ENCODE measurements at places on chromosomes 4 and X.

DNA sequence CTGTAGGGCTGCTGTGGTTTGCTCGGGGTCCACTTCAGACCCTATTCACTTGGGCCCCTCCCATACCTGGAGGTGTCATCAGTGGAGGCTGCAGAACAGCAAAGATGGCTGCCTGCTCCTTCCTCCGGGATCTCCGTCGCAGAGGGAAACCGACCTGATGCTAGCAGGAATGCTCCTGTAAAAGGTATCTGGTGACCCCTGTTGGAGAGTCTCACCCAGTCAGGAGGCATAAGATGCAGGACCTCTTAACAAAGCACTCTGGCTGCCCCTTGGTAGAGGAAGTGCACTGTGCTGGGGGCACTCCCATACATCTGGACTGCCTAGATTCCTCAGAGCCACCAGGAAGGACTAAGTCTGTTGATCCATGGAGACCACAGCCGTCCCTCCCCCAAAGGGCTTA lies 296.9 kb downstream of the GRID2 start:
- no peak for DNase-seq

- DNase-seq: no peak
These were observed 30.2 kb upstream of the ELF2 start for GRCh38 chr4:139207247-139207646.

GRCh38 chr4:40838742-40839141 lies 89.0 kb downstream of the NSUN7 start:
- no peak for DNase-seq

GRCh38 chr4:84366161-84366560 lies 132.9 kb downstream of the NKX6-1 start:
- DNase-seq: no peak

DNA sequence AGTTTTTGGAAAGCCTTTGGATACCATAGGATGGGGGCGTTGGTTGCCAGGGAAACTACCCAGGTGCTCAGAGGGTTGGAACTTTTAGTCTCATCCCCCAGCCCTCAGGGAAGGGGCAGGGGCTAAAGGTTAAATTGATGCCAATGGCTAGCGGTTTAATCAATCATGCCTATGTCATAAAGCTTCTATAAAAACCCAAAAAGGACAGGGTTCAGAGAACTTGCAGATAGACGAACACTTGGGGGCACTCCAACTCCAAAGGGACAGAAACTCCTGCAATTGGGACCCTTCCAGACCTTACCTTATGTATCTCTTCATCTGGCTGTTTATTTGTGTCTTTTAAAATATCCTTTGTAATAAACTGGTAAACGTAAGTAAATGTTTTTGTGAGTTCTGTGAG lies 30.0 kb upstream of the GPR173 start:
- no peak for DNase-seq

DNA sequence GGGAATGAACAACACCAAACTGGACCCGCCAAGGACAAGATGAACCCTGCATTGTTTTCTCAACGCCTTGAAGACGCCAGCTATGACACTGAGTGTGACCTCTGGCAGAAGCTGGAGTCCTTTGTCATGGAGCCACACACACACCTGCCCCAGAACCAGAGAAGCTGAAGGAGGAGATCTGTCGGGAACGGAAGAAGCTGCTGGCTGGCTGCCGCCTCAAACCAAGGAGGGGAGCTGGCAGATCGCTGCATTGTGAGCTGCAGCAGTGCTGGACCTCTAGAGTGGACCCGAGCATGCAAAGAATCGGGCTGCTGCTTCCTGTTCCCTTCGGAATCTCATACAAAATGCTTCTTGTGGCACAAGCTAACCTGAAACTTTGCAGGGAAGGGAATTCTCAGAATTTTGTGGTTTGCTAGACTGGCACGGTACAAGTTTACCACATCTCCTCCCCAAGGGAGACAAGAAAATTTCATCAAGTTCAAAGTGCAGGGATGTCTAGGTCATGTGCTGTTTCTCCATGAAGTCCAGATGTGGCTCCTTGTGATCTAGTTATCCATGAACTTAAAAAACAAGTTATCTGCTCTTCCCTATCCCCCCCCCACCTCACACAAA lies 23.4 kb upstream of the GLRB start:
- DNase-seq: no peak

- DNase-seq: no peak
These were observed 15.4 kb downstream of the STOX2 start for GRCh38 chr4:183920512-183920911.

DNA sequence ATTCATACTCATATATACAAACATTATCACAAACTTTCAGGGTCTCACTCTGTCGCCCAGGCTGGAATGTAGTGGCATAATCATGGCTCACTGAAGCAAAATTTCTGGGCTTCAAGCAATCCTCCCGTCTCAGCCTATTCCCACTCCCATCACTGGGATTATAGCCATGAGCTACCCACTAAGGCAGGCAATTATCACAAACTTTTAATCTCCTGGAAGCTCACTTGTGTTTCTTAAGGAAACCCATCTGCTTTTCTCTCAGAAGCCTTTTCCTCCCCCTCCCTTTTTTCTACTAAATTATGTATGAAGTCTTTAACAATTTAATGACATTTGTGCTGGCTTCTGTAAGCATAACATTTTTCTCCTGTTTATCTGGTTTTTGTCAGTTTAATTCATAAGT lies 170.5 kb downstream of the AREG start:
- no peak for DNase-seq

- DNase-seq: no peak
These were observed 154.5 kb downstream of the GRXCR1 start for GRCh38 chr4:43047058-43047457.

- no peak for DNase-seq
These were observed 34.5 kb upstream of the CDKN2AIP start for GRCh38 chr4:183409934-183410333.

- DNase-seq: no peak
These were observed 334.7 kb downstream of the PPP1R2C start for GRCh38 chrX:42443267-42443666.

GRCh38 chrX:45505214-45505613 lies 304.5 kb upstream of the DIPK2B start:
- DNase-seq: no peak

DNA sequence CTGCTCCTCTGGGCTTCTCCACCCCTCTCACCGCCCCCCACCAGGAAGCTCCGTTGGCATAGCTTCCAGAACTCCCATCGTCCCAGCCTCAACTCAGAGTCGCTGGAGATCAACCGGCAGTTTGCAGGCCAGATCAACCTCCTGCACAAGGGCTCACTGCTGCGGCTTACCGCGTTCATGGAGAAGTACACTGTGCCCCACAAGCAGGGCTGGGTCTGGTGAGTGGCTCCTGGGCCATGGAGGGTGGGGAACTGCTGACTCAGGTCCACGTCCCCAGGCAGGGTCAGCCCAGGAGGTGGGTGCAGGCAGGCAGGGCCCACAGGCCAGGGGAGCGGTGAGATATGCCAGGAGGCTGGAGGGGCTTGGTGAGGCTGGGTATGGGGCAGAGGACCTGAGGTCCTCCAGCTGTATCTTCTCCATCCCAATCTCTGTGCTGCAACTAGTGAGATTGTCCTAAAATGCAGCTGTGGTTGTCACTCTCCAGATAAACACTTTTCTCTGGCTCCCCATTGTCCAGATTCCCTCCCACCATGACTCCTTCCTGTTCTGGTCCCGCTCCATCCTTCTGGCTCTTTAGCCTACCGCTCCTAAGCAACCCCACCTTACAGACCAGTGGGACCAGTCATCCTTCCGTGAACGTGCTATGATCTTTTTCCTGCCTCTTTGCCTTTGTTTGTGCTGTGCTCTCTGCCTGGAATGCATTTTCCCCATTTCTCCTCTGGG lies 71.9 kb downstream of the STARD8 start:
- DNase-seq: no peak

- DNase-seq: no peak
These were observed 53.0 kb downstream of the HAND2 start for GRCh38 chr4:173477016-173477415.

DNA sequence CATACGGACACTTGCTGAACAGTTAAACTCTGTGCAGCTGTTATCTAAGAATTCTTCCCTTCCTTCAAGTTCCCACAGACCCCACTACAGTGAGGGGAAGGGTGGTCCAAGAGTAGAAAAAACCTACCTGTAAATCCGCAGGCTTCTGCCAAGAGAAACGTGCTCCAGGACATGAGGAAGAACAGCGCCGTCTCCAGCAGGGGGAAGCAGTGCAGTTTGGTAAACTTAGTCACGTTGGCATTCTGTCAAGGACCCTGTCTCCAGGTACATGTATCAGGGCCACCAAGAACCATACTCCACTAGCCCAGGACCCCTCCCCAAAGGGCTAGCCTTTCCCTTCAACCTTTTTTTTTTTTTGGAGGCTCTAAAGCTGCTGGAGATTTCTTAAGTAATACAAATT lies 79.9 kb downstream of the CHST7 start:
- no peak for DNase-seq

GRCh38 chr4:140220058-140220457 lies 66.1 kb upstream of the MAML3 start:
- no peak for DNase-seq

DNA sequence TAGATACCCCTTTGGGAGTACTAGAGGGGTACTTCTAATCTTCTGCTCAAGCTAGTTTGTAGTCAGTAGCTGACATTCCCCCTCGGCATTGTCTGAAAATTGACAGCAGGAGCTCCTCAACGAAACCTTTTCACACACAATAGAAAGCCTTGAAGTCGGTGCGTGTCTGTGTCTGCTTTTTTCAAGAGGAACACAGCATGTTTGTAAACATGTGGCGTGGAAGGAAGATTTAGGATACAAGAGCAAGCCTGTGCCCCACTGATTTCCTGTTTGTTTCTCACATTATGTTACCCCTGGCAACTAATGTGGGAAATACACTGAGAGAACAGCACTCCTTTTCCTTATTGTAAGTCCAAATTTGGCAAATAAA lies 252.6 kb downstream of the ANKRD50 start:
- no peak for DNase-seq

DNA sequence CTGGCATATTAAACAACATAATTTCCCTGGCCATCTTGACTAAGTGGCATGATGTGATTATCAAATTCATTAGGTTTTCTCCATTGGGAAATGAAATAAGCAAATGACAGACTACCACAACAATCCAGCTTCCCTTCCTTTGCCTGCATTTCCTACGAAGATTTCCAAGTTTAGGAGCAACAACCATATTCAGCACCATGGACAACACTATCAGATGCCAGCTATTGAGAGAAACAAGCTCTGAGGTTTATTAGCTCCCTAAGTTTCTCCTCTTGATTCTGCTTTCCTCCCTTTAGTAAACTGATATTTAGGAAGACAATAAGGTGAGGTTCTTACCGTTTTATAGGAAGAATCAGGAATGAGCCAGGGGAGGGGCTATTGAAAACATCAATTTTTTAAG lies 36.2 kb downstream of the DCX start:
- DNase-seq: no peak

DNA sequence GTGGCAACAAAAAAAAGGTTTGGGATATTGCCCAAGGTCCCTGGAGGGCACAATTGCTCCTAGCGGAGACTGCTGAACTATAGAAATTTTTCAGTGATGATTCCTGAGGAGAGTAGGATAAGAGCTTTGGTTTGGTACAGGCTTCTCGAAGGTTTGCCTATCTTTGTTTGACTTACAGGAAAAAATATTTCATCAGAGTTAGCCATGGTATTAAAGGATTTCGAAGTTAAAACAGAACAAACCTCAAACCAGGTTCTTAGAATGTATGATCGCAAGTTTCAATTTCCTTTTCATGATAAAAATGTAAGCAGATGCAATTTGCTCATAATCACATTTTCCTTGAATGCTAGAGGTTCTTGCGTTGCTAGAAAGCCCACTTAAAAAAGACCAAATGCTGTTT lies 1.7 kb downstream of the EGFL6 start:
- DNase-seq: no peak

- no peak for DNase-seq
These were observed 2325.2 kb downstream of the PCDH7 start for GRCh38 chr4:33045334-33045733.

DNA sequence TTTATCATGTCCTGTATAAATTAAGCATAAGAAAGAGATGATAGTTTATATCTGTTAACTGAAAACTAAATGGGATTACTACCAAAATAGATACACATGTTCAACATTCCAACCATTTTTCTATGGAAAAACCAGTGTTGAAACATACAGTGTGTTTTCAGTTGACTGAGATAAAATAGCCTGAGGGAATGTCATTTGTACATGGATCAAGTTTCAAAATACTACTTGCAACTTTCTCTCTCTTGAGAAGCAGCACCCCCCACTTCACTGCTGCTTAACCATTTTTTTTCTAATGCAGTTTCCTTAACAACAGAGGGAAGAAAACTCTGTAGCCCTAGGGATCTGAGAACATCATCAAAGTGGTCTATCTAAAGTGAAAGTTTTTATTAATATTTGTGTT lies 70.8 kb downstream of the NPNT start:
- no peak for DNase-seq

GRCh38 chr4:3200423-3201090 lies 48.4 kb upstream of the MSANTD1 start:
- no peak for DNase-seq

- no peak for DNase-seq
These were observed 104.5 kb downstream of the AMELX start for GRCh38 chrX:11397680-11398079.

GRCh38 chr4:155047755-155048154 lies 160.7 kb upstream of the NPY2R start:
- DNase-seq: no peak

DNA sequence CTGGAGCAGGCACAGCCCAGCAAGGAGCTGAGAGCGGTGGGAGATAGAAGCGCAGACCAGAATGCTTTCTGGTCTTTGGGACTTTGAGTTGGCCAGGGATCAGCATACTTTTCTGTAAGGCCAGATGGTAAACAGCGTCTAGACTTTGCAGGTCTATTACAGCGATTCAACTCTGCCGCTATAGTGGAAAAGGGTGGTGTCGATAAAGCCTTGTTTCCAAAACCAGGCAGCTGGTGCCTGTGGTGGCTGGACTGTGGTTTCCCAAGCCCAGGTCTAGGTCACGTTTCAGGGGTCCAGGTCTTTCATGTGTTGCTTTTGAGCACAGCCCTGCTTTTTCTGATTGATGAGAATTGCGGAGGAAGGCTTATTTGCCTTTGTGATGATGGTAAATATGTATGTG lies 40.1 kb downstream of the HTT-AS start:
- DNase-seq: no peak

DNA sequence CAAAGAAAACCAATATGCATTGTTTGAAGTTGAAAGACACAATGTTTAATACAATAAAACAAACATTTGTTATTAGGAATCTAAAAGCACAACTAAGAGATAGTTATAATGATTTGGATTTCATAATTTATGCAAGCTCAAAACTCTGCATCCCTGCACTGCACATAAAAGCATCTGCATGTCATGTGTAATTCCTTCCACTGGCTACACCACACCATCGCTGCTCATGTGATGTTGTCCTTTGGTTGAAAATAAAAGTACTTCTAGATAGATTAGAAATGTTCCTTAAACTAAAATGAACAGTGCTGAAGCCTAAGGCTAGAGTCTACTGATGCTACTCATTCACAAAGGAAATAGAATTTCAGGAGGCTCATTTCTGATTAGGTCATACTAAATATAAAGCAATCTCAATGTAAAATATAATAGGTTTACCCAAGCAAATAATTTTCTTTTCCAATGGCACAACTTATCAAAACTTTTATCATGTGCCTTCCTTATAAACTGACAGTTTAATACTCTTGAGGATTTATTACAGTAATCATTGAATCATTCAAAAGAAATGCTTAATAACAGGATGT lies 130.8 kb upstream of the DKK2 start:
- DNase-seq: no peak

- no peak for DNase-seq
These were observed 577.4 kb upstream of the INTU start for GRCh38 chr4:127055357-127055756.

- no peak for DNase-seq
These were observed 34.6 kb upstream of the IL9R start for GRCh38 chrX:155962906-155963305.

- no peak for DNase-seq
These were observed 179.0 kb downstream of the DHX15 start for GRCh38 chr4:24405341-24405740.
